Activated T-cell treated with anti-CD3 and anti-CD28 coated beads, Interleukin-2, amount 50 U/mL, for 72 hours (primary cell): ENCODE measurements at places on chromosomes 2 and 18.

DNA sequence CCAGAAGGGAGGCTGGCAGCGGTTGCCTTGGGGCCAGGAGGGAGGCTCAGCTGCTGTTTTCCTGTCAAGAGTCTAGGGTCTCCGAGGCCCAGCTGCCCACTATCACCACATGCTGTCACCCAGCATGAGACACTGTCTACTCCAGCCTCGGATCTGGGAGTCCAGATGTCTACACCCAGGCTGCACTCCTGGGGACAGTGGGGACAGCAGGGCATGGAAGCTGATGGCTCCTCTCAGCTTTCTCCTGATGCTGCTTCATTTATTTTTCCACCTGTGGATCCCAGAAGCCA lies 134.0 kb downstream of the PTGR3 start:
- no peak for DNase-seq

- DNase-seq = no peak
These were observed 83.7 kb upstream of the ZNF516 start for GRCh38 chr18:76578571-76579300.

- no peak for DNase-seq
These were observed 178.5 kb downstream of the HAUS1 start for GRCh38 chr18:46282646-46283045.

GRCh38 chr2:88212251-88212790 lies 42.2 kb downstream of the THNSL2 start:
- no peak for DNase-seq

- DNase-seq = no peak
These were observed 116.8 kb upstream of the ALPP start for GRCh38 chr2:232261776-232262175.

GRCh38 chr2:133918141-133918540 lies 335.7 kb upstream of the MGAT5 start:
- DNase-seq = no peak

GRCh38 chr18:60188958-60189357 lies 183.6 kb downstream of the MC4R start:
- DNase-seq = no peak

- no peak for DNase-seq
These were observed 258.9 kb downstream of the NAPG start for GRCh38 chr18:10784596-10785202.

GRCh38 chr2:241030883-241031282 lies 32.5 kb downstream of the SNED1 start:
- no peak for DNase-seq
